Inflammatory macrophage treated with lipopolysaccharide for 1 hour (primary cell): ENCODE measurements at places on chromosomes 16 and 17.

DNA sequence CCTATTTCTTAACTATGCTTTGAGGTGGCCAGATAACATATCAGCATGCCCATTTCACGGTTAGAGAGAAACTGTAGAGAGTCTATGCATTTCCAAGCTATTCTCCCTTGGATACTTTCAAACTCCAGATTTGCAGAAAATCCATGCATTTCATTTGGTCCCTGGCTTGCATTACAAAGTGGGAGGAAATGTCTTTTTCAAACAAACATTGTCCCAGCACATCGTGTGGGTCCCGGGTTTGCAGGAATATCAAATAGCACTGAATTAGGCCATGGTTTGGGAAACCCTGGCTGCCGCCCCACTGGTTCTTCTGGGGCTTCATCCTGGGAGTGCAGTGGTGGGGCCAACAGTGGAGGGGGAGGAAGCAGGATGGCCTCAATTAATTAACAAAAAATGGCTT, 171.9 kb downstream of the IRX5 start:
- no peak for DNase-seq

DNA sequence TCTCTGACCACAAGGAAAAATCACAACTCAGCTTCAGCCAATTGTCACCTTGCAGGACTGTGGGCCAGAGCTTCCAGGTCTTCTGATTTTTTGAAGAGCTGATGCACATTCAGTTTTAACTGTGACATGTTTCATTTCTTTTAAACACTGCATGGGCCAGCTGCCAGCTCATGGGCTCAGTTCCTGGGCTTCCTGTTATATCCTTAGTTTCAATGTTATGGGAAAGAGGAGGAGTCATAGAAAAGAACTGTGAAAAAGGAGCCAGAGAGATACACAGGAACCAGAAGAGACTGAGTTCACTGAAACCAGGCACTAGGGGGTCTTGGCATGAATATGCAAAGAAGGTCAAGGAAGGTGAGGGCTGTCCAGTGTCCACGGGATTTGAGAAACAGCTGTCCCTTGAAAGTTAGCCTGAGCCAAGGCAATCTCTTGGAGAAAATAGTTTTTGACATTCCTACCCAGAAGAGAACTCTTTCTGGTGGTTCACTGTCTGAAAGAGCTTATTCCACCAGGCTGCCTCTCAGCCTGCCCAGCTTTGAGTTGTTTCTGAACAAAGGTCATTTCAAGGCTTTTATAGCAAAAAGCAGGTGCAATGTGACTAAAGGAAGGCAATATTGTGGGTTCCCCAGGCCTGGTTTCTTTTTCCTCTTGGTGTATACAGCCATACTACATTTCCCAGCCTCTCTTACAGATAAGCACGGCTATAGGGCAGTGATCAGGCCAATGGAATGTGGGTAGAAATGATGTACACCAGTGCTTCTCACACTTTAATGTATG, 10.5 kb downstream of the PDILT start:
- no peak for DNase-seq

DNA sequence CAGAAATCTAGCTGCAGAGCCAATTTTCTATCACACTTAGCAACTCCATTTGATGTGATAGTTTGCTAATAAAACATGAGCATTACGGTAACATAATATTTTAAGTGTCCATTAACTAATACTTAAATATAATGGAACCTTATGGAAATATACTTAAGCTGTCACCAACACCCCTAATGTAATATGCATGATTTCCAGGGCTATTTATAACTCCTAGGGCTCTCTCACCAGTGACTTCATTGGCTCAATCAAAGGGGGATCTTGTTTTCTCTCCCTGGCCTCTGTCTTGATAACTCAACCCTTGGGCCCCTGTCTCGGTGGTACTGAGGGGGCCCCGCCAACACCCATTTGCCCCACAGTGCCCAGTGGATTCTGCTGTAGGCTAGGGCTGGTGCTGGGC, 170.4 kb downstream of the SALL1 start:
- DNase-seq = no peak

- no peak for DNase-seq
Measured at GRCh38 chr17:80465327-80465974, 11.0 kb downstream of the NPTX1 start.

GRCh38 chr16:48547530-48547929, 62.5 kb downstream of the N4BP1 start:
- no peak for DNase-seq
